K562 (cell line): ENCODE measurements at places on chromosomes 2 and 18. TPM values are rescaled to one million over a fixed set of nuclear protein-coding genes. Genes with fewer than 3 reads are reported as not detected.

The TRIM43 gene
- total RNA-seq, result not detected in 2 replicates

The C18orf54 gene
- total RNA-seq, result 8.3 and 8.7 TPM in 2 replicates

The KYNU gene
- 5.4 and 5.5 TPM in 2 replicates for total RNA-seq

DNA sequence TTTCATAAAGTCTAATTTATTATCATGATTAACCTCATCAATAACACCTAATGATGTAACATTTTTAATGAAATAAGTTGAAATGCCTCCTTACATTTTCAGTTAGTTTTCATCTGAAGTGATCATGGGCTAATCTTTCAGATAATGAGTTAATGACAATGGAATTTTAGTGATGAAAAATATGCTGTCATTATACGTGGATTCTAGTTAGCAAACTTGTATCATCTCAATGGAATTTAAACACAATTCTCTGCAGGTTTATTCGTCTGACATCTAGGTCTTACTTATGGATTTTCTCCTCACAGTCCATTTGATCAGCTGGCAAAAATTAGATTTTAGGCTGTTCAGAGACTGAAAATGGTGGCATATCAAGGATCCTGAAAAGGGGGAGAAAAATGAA, 885.0 kb downstream of the SLC4A3 start:
- H3K36me3 ChIP-seq, result no peaks in the 10 kb centered on the region
- DNase-seq, result no peak
- no peak overlapping the region for H3K27ac ChIP-seq
- H3K4me3 ChIP-seq, result no peak overlapping the region

DNA sequence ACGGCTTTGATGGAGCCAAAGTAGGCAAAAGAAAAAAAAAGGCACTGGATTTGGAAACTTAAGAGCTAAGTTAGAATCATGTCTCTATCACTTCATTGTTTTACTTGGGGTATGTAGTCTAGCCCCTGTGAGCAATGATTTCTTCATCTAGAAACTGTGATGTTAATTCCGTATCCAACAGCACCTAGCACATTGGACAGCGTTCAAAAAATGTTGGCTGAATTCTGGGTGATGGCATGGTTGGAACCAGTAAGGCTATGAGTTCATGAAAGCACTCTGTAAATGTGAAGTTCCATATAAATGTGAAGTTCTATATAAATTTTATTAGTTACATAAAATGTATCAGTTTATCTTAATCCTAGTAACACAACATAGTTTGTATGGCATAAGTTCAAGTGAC, 308.5 kb upstream of the HNMT start:
- no peaks in the 10 kb centered on the region for H3K36me3 ChIP-seq
- no peak overlapping the region for H3K27ac ChIP-seq
- H3K4me1 ChIP-seq, result no peaks in the 10 kb centered on the region
- no peak for DNase-seq

- no peak for DNase-seq
- no peaks in the 10 kb centered on the region for H3K4me1 ChIP-seq
- H3K4me3 ChIP-seq, result no peak overlapping the region
- H3K27ac ChIP-seq, result no peak overlapping the region
- no peaks in the 10 kb centered on the region for H3K27me3 ChIP-seq
Observed at GRCh38 chr18:79200546-79201268, 131.5 kb downstream of the ATP9B start.

- no peaks in the 10 kb centered on the region for H3K27me3 ChIP-seq
- 0 out of 2 replicates have a peak, but pooled peaks cover 3% of the 10 kb centered on the region for H3K4me1 ChIP-seq
- no peak for DNase-seq
- H3K4me3 ChIP-seq, result no peak overlapping the region
- H3K27ac ChIP-seq, result no peak overlapping the region
Observed at GRCh38 chr2:223060201-223060825, 8.3 kb downstream of the KCNE4 start.

- no peak for DNase-seq
- H3K4me1 ChIP-seq, result no peaks in the 10 kb centered on the region
- H3K36me3 ChIP-seq, result no peaks in the 10 kb centered on the region
Observed at GRCh38 chr2:172408143-172408766, 19.1 kb upstream of the ITGA6 start.
